ENCODE measurements at places on chromosomes 16 and 17. TPM values are rescaled to one million over a fixed set of nuclear protein-coding genes. Genes with fewer than 3 reads are reported as not detected.

The RASD1 gene
- 1.0 TPM for total RNA-seq

The NACA2 gene
- total RNA-seq: not detected

The PRR35 gene
- total RNA-seq: not detected

DNA sequence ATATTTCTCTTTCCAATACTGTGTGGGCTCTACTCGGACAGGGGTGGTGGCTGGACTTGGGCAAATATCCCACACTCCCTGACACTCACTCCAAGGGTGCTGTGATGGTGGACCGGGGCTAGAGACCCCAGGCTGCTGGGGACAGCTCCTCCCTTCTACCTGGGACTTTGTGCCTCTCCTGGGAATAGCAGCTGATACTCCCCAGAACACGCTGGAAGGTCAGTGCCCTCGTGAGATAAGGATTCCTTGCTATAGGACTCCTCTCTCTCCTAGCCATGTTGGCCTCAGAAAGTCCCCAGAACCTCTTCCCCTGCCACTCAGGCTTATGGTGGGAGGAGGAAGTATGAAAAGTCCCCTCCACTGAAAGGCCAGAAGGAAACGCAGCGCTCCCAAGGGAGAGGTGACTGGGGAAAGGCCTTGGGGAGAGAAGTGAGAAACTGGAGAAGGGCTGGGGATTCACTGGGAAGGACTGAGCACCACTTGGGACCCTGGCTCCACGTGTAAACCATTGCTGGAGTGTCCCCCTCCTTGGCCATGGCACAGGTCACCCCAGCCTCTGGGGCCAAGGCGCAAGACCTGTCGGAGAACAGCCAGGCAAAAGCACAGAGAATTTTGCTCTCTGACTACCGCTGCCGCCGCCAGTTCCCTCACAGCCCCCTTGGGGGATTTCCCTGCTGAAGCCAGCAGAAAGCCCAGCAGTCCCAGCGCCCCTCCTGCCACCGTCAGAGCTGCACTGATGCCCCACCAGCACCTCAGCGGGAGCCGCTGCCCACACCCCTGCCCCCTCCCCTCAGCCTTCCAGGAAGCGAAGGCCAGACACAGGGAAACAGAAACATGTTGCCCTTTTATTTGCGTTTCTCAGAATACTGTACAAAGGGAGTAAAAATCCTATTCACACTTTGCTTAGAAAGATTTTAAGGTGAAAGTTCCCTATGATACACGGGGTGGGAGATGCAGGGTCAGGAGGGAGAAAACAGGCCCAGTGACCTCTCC, 2.1 kb upstream of the GSDMB start:
- DNase-seq: no peak

DNA sequence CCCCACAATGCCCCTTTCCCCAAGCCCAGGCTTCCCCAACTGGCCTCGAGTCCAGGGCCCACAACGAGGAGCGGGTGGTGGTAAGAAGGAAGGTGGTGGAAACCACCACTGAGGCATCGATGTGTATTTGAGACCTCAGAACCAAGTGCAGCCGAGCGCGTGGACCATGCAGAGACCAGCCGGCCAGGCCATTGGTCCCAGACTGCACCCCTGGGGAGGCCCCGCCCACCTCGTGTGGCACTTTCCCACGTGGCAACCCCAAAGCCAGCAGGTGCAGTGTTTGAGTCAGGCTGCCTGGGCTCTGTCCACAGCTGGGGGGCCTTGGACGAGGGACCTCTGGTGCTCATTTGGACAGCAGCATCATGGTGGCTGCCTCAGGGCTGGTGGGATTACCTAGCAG, 28.1 kb upstream of the BAHCC1 start:
- no peak for DNase-seq

Data from activated B cell treated with CpG ODN at 0.5 μM for 24 hours (primary cell).